ENCODE measurements at places on chromosomes 2 and 18.

GRCh38 chr2:65489269-65489668 lies 56.9 kb upstream of the SPRED2 start:
- DNase-seq: no peak

- DNase-seq: peak; percentile 31
Measured at GRCh38 chr2:174593574-174594203, 3.9 kb downstream of the WIPF1 start.

GRCh38 chr18:22311301-22311700 lies 106.4 kb downstream of the CTAGE1 start:
- no peak for DNase-seq

GRCh38 chr2:68662466-68662865 lies 19.1 kb downstream of the PROKR1 start:
- DNase-seq: no peak

DNA sequence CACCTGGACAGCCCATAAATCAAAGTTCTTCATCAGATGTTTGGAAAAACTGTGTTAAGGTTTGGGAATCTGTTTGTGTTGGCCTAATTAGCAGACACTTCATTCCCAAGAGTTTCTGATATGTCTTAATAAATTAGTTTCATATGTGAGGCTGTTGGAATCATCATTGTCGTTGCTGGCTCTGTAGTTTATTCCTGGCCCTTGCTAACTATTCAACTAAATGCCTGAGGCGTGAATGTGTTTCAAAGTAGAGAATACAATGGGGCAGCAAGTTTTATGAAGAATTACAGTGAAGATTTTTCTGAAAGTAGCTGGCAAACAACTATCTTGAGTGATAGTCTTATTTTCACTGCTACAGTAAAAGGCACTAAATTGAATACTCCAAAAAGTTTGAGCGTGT lies 141.1 kb downstream of the PARD3B start:
- DNase-seq: no peak

DNA sequence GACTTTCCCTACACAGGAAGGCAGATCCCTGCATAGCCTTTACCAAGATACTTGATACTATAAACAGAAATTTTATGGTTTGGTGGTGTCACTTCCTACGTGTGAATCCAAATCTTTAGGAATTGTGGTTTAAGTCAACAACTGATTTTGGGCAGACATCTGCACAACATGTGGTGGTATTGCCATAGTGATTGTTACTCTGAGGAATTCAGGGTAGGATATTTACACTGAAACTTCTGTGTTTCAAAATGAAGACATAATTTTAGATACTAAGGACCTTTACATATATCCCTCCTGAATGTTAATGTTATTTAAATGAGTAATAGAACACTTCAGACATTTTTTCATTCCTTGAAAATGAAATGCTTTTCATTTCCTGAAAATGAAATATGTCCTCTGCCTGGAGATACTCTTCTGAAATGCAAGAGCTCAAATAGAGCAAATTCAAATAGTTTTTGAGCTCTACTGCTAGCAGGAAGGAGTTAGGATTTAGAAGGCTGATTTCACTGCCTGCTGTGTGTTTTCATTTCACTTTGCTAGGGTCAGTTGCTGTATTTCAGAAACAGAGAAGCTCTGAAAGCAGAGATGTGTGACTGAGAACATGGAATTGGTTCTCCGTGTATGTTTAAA lies 77.2 kb downstream of the MDH1 start:
- no peak for DNase-seq

DNA sequence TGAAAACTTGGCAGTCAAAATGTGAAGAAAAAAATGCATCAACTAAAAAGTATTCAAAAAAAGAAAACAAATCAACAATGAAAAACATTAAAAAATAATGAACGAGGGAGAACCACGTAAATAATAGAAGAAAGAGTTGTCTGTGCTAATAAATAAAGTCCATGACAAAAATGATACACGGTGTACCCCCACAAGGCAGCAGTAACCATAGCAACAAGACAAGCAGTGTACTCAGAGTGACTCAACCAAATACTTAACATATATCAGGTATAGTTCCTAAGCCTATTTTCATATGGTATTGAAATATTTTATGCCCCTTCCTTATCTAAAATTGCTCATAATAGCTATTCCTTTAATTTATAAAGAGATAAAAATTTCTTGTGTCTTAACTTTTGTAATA lies 162.3 kb upstream of the TMEM200C start:
- peak; percentile 42 for DNase-seq

- DNase-seq: no peak
Measured at GRCh38 chr18:73407506-73407905, 539.7 kb upstream of the NETO1 start.

GRCh38 chr2:138949517-138949916 lies 169.3 kb upstream of the NXPH2 start:
- peak; percentile 69 for DNase-seq

DNA sequence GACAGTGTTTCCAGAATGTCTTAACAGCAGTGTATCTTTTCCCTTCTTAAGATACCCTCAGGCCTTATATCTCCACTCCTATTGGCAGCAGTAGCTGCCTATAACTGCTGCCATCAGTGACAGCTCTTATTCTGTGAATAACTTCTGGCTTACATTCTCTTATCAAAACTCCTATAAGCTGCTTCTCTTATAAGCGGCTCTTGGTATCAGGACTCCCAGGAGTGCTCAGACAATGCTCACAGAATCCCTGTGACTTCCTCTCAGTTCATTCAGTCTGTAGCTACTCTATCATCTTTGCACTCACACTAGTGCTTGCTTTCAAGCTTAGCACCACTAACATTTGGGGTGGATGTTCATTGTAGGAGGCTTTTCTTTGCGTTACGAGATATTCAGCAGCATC lies 143.7 kb upstream of the CDH7 start:
- no peak for DNase-seq

GRCh38 chr2:72271766-72272641 lies 124.3 kb upstream of the CYP26B1 start:
- DNase-seq: no peak

DNA sequence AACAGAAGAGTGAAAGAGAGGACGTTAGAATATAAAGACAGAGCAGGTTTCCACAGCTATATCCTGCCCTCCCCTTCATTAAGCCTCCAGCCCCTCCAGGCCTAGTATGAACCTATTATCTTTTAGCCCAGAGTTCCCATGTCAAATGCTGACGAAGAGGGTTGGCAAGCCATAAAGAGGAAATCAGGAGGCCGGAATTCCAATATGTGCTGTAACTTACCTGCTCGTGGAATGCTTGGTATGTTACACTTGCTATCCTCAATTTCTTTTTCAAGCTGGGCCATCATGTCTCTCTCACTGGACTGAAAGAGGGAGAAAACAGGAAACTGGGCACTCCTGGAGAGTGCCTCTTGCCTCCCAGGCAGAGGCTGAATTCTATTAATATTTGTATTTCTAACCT lies 264.1 kb downstream of the TRIB2 start:
- no peak for DNase-seq

GRCh38 chr2:176455816-176456291 lies 186.6 kb downstream of the MTX2 start:
- no peak for DNase-seq

GRCh38 chr2:20702563-20702962 lies 35.6 kb downstream of the GDF7 start:
- DNase-seq: no peak

GRCh38 chr2:144925886-144926285 lies 406.0 kb upstream of the ZEB2 start:
- DNase-seq: no peak

- peak; percentile 73 for DNase-seq
Measured at GRCh38 chr2:173109253-173110188, 33.9 kb downstream of the MAP3K20 start.

- no peak for DNase-seq
Measured at GRCh38 chr18:24108641-24109040, 30.2 kb upstream of the CABYR start.

GRCh38 chr2:173355132-173355865 lies 627 bp downstream of the CDCA7 start:
- peak; percentile 55 for DNase-seq

- DNase-seq: no peak
Measured at GRCh38 chr2:129766374-129766993, 213.0 kb upstream of the RAB6C start.

DNA sequence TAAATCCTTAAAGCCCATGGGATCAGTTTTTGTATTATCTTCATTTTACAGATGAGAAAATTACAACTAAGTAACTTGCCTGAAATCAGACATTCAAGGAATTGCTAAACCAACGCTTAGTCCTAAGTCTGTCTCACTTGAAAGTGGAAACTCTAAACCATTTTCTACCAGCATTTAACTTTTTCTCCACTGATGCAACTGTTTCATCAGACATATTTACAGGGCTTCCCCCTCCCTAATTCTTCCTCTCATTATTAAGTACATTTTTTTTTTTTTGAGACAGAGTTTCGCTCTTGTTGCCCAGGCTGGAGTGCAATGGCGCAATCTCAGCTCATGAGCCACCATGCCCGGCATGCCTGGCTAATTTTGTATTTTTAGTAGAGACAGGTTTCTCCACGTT lies 88.6 kb downstream of the ACVR1C start:
- DNase-seq: no peak

- DNase-seq: no peak
Measured at GRCh38 chr2:207219081-207219630, 53.4 kb upstream of the KLF7 start.

GRCh38 chr18:69898241-69898861 lies 49.3 kb downstream of the CD226 start:
- no peak for DNase-seq

- DNase-seq: no peak
Measured at GRCh38 chr2:170212625-170213280, 34.8 kb downstream of the MYO3B start.

- DNase-seq: no peak
Measured at GRCh38 chr2:30216157-30216556, 15.2 kb upstream of the LBH start.

DNA sequence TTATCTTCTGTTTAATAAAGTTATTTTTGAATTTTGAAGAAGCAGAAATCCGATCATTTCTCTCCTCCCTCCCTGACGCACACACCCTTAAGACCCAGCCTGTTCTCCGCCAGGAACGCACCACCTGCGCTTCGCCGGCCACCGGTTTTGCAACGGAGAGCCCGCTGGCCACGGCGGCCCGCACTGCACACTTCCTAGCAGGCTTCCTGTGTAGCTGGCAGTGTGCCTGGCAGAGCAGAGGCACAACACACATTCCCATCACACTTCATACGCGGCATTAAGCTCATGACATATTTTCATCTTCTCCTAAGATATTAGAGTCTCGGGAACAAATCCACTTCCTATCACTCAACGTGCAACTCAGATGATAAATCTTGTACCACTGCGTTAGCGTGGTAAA lies 148.0 kb downstream of the HDAC4 start:
- no peak for DNase-seq

- DNase-seq: no peak
Measured at GRCh38 chr18:58867281-58867961, 2.7 kb downstream of the ZNF532 start.

- no peak for DNase-seq
Measured at GRCh38 chr2:107259408-107260195, 373.6 kb upstream of the ST6GAL2 start.
